ENCODE measurements at places on chromosomes 4 and X. TPM values are rescaled to one million over a fixed set of nuclear protein-coding genes. Genes with fewer than 3 reads are reported as not detected.

DNA sequence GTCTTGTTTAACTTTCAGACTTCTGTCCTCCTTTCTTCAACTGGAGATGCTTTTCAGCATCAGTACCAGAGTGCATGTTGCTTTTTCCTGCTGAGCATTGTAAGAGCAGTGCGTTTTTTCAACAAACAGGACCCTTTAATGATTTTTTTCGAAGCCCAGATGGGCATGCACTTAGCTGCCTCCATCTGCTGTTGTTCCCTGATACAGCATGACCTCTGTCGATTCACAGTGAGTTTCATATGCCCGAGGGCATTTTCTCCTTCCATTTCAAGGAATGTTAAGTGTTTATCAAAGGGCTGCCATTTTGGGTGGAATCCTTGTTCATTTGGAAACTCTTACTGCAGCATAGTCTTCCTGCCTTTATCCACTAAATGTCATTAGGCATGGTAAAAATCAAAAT, 428.6 kb downstream of the DTHD1 start:
- no peak for DNase-seq

DNA sequence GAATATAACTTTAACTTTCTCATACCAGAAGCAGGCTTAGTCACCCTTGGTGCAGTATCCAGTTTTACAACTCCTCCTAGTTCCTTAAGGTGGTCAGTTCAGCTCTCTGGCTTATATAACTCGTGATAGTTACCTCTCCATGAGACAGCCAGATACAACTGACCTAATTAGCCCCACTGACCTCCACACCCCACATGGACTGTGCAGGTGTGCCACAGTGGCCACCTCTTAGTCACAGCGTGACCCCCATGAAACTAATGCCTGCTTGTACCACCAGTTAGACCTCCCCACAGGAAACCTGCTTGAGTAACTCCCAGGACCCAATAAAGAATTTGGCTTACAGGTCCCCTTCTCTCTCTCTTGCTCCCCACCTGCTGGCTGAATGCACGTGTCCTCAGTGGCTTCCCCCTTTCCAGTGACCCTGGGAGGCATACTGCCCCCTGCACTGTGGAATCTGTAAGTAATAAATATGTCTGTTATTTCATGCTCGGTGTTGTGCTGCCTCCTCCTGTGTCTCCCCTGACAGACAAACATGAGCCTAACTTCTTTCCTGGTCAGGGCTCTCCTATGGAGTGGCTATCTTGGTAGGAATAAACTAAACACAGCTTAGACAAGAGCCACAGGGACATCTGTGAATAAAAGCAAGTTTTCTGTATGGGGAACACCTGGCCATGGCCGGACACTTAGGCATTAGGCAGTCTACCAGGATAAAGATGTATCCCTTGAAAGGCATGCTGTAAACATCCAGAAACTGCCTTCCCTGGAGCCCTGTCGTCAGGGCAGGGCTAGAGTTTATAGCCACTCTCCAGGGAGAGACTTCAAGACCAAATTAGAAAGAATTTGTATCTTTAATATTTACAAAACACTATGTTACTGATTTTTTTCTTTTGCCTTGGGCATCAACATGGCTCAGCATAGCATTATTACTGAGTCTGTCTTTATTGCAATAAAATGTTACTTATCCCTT, 209.7 kb upstream of the BOD1L1 start:
- no peak for DNase-seq

DNA sequence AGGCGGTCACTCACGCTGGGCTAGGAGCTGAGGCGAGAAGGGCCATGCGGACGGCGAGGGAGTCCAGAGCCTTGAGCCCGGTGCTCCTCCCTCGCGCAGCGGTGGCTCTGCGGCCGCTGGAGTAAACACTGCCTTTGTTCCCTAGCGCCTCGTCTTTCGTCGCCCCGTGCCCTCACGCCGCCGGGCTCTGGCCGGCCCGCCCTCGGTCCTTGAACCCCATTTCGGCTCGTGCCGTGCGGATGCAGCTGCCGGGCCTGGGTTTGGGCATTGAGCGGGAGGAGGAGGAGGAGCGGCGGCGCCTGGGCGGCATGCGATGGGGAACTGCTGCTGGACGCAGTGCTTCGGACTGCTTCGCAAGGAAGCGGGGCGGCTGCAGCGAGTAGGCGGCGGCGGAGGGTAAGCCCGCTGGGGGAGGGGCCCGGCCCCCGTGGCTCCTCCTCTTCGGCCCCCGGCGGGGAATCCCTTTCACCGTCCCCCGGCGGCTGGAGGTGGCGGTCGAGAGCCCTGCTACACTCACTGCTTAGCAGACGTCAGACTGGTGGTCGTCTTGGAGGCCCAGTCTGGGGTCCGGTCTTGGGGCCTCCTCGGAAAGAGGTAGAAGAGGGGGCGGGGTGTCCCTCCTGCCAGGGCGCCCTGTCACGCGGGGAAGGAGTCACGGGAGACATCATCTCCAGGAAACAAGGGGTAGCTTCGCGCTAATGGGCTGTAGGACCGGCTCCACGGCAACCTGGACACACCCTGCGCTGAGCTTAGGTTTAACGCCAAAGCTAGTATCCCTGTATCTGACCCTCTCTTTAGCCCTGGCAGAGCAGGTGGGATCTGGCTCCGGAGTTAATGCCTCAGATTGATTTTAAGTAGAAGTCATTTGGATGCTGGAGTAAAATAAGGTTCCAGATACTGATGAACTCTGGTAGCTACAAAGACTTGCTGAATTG, at the start of gene AP1AR:
Gene AP1AR, plus strand, starts transcription at position 9 of the 935 bp plus-strand sequence. Its CDS starts 305 bp downstream, at position 314.
- DNase-seq = peak; percentile 94

GRCh38 chr4:14596028-14596427, 406.3 kb upstream of the CPEB2 start:
- DNase-seq = no peak

- no peak for DNase-seq
These were observed 53.5 kb downstream of the TMEM164 start for GRCh38 chrX:110056419-110056818.

The PLP1 gene
- total RNA-seq = 84.1 TPM

DNA sequence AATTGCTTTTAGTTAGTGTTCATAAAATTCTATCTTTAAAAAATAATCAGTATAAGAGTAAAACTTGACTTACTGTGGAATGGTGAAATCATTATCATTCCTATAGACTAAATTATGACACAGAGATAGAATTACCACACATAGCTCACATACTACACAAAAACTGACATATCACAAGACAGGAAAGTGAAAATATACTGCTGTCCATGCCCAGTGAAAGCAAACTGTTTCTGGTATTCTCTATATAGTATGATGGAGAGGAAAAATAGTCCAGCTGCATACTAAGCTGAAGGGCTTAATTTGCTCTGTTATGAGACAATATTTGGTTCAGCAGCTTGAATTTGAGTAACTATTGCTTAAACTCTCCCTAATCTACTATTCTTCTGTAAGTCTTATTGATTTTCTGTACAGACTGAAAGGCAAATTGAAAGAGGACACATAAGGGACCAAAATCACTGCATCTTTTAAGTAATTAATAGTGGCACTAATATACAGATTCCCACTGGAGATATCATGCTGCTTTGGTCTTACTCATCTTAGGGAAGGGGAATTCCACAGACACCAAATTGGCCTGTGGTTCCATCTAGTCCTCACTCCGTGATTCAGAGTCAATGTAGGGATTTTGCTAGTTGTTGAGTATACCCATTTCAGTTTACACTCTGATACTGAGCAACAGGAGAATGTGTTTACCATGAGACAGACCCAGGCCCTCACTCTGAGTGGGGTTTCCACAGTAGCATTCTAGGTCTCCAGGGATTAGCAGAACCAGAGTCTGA, 47.4 kb upstream of the AGA start:
- no peak for DNase-seq

GRCh38 chr4:33187035-33187434, 2466.9 kb downstream of the PCDH7 start:
- DNase-seq = no peak

GRCh38 chrX:15675490-15675921, 10.9 kb upstream of the CLTRN start:
- DNase-seq = peak; percentile 91

The TBC1D9 gene
- 30.0 TPM for total RNA-seq

The VCX3B gene
- total RNA-seq = not detected

DNA sequence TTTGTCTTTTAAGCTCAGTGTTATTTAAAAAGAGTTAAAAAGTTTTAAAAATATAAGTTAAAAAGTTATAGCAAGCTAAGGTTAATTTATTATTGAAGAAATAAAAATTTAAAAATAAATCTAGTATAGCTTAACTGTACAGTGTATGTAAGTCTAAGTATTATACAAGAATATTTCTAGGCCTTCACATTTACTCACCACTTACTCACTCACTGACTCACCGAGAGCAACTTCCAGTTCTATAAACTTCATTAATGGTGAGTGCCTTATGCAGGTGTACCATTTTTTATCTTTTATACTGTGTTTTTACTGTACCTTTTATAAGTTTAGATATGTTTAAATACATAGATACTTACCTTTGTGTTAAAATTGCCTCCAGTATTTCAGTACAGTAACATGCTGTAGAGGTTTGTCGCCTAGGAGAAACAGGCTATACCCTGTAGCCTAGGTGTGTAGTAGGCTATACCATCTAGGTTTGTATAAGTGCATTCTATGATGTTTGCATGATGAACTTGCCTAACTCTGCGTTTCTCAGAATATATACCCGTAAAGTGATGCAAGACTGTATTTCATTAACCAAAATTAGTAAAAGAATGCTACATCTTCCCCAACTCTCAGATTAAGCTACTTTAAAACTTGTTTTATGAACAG, 202.9 kb downstream of the CFAP299 start:
- DNase-seq = no peak

DNA sequence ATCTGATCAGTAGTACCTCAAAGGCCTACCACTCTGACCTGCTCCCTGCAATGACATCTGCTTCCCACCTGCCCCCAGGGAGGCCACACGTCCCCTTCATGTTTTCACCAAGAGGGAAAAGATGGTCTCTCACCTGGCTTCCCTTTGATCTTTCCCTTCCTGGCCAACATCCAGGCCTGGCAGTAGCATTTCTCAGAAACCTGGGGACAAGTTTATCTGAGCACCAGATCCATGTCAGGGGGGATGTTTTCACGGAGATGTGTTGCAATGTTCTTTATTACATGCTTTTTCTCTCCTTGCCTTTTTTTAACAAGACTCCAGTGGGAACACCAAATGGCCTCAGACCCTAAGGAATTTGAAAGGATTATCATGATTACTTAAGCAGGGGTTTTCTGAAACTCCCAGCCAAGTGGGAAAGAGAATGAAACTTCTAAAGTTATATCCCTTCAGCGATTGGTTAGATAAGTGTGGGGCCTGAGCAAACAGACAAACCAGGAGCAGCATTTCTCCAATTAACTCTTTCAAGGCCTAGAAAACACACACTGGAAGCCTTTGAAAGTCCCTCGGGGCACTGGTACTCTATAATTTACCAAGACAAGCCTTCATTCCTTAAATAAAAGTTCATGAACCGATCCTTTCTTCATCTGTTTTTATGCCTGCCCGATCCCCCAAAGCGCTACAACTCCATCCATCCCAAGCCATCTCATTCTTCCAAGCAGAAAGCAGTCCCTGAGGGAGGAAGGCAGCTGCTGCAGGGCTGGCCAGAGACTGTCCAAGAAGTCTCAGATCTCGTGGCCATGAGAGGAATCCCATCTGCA, 94.1 kb downstream of the BCOR start:
- DNase-seq = peak; percentile 48

GRCh38 chr4:4994312-4995097, 24.8 kb downstream of the CYTL1 start:
- DNase-seq = no peak

- DNase-seq = no peak
These were observed 156.2 kb upstream of the PSAPL1 start for GRCh38 chr4:7590899-7591298.

GRCh38 chrX:71546879-71547278, 14.0 kb downstream of the OGT start:
- DNase-seq = no peak

DNA sequence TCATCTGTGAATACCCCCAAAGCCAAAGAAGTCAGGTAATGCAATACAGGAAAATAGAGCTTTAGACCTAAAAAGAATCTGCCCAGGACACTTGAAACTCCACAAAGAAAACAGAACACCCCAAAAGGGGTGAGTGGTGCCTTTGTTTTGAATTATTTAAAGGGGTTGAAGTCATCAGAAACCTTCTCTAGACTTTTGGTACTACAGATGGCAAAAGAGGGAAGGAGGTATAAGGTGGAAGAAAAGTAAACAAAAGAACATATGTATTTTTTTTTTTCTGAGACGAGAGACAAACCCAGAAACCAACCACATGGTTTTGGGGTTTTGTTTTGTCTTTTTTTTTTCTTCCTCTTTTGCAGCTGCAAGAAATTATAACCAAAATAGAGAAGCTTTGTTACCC, 1477.8 kb downstream of the C4orf33 start:
- no peak for DNase-seq

The USP51 gene
- total RNA-seq = 7.2 TPM

The FGA gene
- not detected for total RNA-seq

GRCh38 chrX:113473418-113473817, 632.8 kb upstream of the AMOT start:
- DNase-seq = no peak

The STK32B gene
- 3.5 TPM for total RNA-seq

GRCh38 chr4:103753868-103754653, 34.3 kb upstream of the TACR3 start:
- DNase-seq = no peak

DNA sequence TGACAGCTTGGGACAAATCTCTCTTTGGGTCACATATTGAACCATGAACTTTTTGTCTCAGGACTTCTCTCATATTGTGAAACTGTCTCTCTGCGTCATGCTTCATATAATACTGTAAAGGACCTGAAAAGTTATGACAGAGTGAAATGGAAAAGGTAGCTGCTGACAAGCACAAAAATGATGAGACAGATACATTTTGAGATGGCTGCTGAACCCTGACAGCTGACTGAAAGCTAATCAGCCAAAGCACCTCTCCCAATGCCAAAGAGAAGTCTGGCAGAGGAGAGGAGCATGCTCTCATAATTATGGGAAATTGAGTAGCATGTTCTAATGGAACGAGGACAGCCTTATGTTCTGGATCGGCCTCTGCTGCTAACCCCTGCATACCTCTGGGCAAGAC, 873.4 kb upstream of the ADGRL3 start:
- DNase-seq = no peak

DNA sequence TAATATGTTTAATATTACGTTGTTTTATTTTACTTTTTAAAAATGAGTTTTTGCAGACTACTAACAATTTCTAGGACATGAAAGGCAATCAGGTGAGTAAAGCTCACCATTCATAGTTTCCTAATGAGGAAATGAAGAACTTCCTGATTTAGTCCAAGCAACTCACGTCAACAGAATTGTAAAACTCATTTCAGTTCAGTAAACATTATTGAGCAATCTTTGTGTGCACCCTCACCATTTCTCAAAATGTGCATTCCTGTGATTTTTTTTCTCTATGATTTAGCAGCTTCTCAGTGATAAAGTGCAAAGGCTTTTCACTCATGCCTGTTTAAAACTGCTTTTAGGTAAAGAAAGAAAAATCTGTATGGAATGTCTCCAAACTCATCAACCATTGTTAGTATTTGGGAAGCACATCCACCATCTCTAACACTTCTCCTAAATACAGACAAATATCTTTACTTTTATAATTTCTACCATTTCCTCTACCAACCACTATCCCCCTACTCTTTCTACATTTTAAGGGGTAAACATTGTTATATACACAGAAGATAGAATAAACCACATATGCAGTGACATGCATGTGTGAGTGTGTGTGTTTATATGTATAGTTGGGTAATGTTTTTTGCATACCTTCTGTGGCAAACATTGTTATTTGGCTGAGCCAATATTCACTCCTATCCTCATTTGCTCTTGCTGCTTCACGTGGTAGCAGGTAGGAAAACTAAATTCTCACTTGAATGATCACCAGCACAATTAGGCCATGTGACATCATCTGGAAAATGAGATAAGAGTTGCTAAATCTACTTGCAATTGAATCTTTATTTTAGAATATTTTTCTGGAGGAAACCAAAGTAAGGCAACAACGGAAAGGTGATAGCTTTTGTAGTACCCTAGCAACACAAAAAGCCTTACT, 54.7 kb upstream of the PRDM8 start:
- DNase-seq = no peak

The H2BW1 gene
- total RNA-seq = not detected

The TMPRSS11B gene
- 84.9 TPM for total RNA-seq
